Left ventricle myocardium superior (tissue), 1 donor: ENCODE measurements at places on chromosomes 7 and 10.

- no peak for DNase-seq
Measured at GRCh38 chr7:26190417-26190869, 10.1 kb downstream of the HNRNPA2B1 start.

DNA sequence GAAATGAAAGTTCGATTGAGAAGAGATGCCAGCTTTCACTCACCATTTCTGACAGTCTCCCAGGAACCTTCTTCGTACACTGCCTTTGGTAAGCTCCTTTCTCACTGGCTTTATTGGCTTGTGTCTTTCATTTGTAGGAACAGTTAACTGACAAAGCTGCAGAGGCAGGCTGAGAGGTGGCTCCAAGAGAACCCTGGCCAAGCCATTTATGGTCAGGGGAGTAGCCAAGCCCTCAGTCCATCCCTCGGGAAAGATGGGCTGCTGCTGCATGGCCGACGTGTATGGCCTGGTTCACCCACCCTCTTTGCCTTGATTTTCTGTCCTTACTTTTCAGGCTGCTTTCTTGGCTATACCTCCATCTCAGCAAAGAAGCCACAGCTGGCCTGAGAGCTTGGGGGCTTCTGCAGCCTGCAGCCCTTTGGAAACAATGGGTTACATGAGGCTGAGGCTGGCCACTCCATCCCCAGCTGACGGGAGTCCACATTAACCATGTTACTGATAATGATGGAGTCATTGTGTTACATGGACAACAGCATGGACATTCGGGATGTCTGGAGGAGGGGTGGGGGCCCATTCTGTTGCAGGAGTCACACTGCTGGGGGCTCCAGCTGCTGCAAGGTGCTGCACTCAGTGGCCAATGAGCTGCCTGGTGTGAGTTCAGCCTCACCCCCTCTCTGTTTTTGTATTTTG lies at the start of gene OPALIN:
Gene OPALIN (minus strand): TSS at position 152 of the 690 bp plus-strand sequence. CDS start 106 bp downstream, at position 46.
- no peak for DNase-seq

GRCh38 chr10:77582710-77583115 lies 54.9 kb downstream of the KCNMA1 start:
- no peak for DNase-seq

- no peak for DNase-seq
Measured at GRCh38 chr10:1378473-1378872, 322.3 kb downstream of the WDR37 start.
